Stimulated activated CD4-positive, alpha-beta T cell treated with anti-CD3 and anti-CD28 coated beads, Interleukin-1b, Interleukin-23, amount 100 ng/mL, for 1 hour (primary cell): ENCODE measurements at places on chromosomes 4 and X.

- DNase-seq, result no peak
These were observed 81.6 kb downstream of the ZFX start for GRCh38 chrX:24231131-24231540.

- no peak for DNase-seq
These were observed 41.8 kb downstream of the NPY5R start for GRCh38 chr4:163385466-163385865.

GRCh38 chr4:2728806-2729532, 27.2 kb downstream of the TNIP2 start:
- DNase-seq, result no peak

DNA sequence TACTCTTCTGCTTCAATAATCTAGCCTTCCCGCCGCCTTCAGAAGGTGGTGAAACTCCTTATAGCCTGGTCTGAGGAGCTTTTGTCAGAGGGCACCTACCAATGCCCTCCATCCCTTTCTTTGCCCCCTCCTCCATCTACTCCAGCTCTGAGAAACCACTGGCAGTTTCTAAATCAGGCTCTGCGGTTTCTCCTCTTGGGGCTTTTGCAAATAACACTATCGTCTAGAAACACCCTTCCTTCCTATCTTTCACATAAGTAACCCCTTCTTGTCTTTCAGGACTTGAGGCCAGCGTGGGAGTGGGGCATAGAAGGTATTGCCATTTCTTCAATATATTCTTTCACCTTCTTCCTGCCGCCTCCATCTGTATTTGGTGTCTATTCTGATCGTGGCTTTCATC, 1.2 kb upstream of the EFHC2 start:
- DNase-seq, result no peak

DNA sequence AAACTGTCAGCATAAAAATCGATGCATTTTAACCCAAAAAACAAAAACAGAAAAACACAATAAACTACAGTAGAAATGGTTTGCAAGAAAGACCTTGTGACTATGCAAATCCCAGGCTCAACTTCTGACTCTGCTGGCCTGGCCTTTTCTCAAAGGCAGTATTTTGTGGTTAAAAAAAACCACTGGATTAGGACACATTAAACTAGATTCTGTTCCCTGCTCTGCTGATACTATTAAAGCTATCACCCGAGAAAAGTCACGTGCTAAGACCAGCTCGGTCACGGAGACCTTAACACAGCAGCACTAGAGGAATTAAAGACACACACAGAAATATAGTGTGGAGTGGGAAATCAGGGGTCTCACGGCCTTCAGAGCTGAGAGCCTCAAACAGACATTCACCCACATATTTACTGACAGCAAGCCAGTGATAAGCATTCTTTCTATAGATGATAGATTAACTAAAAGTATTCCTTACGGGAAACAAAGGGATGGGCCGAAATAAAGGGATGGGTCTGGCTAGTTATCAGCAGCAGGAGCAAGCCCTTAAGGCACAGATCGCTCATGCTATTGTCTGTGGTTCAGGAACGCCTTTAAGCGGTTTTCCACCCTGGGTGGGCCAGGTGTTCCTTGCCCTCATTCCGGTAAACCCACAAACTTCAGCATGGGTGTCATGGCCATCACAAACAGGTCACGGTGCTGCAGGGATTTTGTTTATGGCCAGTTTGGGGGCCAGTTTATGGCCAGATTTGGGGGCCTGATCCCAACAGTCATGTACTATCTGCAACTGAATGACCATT, 16.1 kb downstream of the CBR4 start:
- DNase-seq, result no peak
